ENCODE measurements at places on chromosomes 16 and 17.

GRCh38 chr16:87202346-87202745, 114.8 kb downstream of the C16orf95 start:
- no peak for DNase-seq

- DNase-seq: no peak
Measured at GRCh38 chr17:36842963-36843558, 94.2 kb upstream of the LHX1 start.

DNA sequence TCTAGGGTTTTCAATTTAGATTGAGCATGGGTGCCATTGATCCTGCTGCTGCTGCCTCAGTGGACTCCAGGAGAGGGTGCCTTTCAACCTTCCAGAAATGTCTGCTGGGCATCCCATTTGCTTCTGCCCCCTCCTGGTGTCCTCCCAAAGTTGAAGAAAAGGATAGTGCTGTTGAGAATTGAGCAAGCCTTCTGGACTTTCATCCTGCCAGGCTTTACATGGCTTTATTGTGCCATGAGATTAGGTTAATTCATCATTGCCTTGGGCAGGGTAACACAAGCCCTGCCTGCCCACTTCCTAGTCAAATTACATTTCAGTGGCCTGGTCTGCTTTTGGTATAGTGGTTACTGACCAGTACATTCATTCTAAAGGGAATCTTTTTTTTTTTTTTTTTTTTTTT, 17.9 kb upstream of the TANGO6 start:
- no peak for DNase-seq

- DNase-seq: no peak
Measured at GRCh38 chr16:11034481-11034931, 90.1 kb downstream of the CLEC16A start.

DNA sequence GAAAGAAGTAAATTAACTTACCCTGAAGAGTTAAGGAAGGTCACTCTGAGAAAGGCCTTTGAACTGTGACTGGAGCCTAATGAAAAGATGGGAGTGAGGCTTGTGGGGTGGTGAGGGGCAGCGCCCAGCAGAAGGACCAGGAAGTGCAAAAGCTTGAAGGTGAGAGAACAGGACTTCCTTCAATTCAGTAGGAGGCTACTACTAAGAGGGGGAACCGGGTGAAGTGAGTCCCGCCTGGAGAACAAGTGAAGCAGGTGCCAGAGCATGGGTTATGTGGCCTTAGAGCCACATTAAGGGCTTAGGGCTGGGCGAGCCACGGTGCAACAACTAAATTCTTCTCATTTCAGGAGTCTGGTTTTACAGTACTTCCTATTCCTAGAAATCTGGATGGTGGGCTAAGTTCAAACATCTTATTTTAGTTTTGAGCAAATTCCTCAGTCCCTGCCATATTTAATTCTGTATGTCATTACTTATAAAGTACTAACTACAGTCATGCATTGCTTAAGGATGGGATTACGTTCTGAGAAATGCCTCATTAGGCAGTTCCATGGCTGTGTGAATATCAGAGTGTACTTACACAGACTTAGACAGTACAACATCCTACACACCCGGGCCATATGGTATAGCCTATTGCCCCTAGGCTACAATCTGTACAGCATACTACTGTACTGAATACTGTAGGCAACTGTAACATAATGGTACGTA, 5.1 kb downstream of the CFAP20 start:
- DNase-seq: no peak

GRCh38 chr17:79997011-79997660, 38.5 kb downstream of the TBC1D16 start:
- DNase-seq: no peak

- no peak for DNase-seq
Measured at GRCh38 chr17:83150369-83151055, 71.1 kb downstream of the METRNL start.

DNA sequence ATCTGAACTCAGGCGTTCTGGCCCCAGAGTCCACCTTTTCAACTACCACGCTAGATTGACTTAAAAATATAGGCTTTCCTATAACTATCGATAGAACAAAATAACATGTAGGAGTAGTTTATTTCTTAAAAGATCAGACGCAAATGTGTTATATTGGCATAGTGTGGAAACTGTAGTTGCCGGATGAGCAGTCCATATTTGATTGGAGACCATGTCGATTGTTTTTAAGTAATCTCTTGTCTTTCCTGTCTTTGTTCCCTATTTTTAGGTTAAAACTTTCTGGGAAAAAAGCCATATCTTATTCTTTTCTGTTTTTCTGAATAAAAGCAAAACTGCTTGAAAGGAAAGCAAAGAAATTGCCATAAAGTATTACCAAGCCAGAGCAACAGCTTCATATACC, 53.1 kb downstream of the GAN start:
- DNase-seq: no peak

- DNase-seq: no peak
Measured at GRCh38 chr17:8120520-8121406, 2.4 kb upstream of the ALOXE3 start.

DNA sequence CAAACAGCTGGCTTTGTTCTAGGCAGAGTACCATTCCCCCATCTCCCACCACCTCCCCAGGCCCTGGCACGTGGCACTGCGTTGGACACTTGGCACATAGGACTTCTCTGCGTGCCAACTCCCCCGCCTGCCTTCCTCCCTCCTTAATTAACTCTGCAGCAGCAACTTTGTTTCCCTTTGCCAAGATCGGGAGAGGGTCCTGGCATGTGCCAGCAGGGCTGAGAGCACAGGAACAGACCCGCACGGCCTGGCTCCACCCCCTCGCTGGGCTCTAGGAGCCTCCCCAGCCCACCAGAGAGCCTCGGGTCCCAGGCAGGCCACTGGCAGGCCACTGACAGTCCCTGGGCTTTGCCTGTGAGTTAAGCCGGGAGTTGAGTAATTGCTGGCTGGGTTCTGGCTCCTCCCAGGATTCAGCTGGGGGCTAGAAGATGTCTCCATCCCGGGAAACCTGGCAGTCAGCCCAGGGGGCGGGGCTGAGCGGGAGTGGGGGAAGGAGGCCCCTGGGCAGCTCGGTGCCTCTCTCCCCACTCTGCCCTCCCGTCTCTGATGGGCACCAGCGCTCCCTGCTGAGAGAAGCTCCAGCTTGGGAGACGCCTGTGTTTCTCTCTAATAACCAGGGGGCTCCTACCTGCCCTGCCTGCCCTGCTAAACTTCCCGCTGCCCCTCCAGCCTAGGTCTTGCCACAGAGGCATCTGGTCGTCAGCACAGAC, 224.0 kb upstream of the TNRC6C start:
- DNase-seq: peak; percentile 72

GRCh38 chr17:82956726-82957468, 117.1 kb upstream of the ZNF750 start:
- no peak for DNase-seq

- DNase-seq: no peak
Measured at GRCh38 chr16:4846503-4846900, 586 bp downstream of the GLYR1 start.

DNA sequence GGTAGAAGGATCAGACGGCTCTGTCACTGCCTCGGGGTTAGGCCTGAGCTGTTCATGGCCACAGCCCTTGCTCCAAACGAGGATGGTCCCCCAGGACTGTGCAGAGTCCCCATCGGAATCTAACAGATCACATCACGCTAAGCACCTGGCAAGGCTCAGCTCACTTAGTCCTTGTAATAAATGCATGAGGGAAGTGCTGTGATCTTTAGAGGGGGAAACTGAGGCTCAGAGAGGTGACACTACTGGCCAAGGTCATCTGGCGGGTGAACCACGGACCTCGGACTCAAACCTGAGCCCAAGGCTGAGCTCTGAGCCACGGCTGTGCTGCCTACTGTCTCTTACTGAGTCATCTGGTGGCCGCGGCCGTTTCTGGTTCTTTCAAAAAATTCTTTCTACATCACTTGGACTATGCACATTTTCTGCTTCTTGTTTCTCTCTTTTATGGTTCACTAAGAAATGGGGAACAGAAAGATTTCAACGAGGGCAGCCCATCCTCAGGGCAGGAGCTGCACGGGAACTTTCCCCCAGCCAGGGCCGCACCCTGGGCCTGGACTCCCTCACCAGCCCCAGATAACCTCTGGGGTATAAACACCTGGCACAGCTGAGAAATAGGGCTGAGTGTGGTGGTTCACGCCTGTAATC, 55.6 kb downstream of the COTL1 start:
- DNase-seq: no peak

DNA sequence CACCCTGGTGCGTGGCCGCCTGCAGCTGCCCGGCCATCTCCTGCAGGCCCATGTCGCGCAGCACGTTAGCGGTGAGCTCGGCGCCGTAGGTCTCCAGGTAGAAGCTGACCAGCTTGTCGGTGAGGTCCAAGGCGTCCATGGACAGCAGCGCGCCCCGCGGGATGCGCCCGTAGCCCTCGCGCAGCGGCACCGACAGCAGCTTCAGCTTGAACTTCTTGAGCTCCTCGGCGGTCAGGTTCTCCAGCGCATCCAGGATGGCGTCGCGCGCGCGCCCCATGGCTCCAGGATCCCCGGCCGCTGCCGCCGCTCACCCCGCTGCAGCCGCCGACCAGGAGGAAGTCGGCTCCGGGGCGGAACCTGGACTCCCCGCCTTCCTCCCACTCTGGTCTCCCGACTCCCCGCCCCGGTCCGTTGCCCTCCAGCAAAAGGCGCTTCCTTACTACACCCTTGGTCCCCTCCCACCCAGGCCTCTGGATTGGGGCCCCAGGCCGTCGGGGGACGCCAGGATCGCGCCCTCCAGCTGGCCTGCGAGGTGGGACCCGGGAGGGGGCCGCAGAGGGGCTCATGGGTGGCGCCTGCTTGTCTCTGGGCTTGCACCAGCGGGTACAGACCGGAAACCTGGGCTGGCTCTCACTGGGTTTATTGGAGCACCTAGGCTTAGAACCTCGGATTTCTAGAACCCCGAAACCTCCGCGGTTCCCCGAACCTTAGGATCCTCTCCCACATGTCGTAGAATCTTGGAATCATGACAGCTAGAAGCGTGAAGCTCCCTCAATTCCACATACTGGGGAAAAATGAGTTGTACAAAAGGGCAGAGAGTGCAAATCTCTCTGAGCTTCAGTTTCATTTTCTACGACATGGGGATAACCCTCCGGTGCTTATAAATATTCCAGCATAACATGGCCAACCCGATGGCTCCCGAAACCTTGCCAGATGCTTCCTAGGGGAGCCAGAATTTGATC, at the start of gene PYCARD:
TSS of gene PYCARD (minus strand) at position 347 of the 962 bp plus-strand sequence. CDS start at position 277, 70 bp downstream.
- no peak for DNase-seq

GRCh38 chr17:64090144-64090543, 39.8 kb downstream of the ERN1 start:
- DNase-seq: no peak

DNA sequence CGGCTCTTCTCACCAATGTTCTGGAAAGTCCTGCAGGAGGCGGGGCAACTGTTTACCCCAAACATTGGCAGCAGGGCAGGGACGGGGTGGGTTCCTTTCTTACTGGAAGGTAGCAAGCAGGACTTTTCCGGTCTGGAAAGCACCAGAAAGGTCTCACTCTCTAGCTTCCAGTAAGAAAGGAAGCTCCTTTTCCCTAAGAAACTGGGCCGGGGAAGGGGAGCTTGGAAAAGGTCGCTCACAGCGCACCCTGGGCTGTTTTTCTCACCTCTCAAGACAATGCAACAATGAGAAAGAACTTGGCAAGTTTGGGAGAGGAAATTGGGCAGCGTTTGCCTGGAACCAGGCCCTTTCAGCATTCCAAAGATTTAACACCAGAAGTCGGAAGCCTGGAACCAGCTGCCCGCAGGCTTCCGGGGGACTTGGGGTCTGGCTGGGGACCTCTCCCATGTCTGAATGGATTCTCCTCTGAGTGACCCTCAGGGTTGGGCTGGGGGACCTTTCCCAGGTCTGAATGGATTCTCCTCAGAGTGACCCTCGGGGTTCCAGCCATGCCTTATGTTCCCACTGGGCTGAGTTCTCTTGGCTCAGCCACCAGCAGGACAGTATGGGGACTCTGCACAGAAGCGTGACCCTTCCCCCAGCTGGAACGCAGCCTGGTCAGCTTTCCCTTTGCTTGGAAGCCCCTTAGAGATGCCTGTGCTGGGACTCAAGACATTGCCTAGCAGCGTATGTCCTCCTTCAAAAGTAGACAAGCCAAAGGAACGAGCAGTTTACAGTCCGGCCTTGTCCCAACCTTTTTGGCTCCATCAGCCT, 166.5 kb upstream of the PLCG2 start:
- no peak for DNase-seq
